ENCODE measurements at places on chromosomes 4 and X. TPM values are rescaled to one million over a fixed set of nuclear protein-coding genes. Genes with fewer than 3 reads are reported as not detected.
A peak's percentile ranks its signal among the peaks of the same experiment; 100 is the strongest.

DNA sequence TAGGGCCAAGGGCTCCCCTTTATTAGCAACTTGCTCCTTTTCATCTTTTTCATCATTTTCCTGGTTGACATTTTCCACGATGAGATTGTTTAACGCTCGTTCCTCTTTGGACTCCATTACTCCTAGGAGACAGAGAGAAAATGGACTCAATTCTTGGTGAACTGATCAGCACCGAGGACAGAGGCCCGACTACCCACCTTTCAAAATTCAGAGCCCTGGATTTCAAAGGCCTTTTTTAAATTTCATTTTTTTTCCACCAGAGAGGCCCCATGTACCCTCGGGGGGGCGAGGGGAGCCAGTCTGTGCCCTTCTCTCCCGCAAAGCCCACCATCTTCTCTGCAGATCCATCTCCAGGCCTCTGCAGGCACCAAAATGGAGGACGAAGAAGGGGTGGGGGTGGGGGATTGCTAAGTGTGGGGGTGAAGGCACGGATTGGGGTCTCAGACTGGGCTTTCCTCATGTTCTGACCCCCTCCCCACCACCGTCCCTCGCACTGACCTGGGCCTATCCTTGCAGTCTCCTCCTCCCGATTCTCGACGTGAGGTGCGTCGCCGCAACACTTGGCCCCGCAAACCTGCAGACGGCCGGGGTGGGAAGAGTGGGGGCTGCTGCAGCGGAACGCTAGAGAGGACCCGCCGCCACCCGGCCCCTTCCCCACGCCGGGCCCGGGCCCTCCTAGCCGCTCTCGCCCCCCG lies 783 bp downstream of the BEX2 start:
- H3K4me1 ChIP-seq, result no peaks in the 10 kb centered on the region
- H3K27me3 ChIP-seq, result no peaks in the 10 kb centered on the region
- H3K27ac ChIP-seq, result no peak overlapping the region
- DNase-seq, result peak; percentile 3
- H3K4me3 ChIP-seq, result peak overlapping the region; percentile 58
- no peaks in the 10 kb centered on the region for H3K36me3 ChIP-seq

DNA sequence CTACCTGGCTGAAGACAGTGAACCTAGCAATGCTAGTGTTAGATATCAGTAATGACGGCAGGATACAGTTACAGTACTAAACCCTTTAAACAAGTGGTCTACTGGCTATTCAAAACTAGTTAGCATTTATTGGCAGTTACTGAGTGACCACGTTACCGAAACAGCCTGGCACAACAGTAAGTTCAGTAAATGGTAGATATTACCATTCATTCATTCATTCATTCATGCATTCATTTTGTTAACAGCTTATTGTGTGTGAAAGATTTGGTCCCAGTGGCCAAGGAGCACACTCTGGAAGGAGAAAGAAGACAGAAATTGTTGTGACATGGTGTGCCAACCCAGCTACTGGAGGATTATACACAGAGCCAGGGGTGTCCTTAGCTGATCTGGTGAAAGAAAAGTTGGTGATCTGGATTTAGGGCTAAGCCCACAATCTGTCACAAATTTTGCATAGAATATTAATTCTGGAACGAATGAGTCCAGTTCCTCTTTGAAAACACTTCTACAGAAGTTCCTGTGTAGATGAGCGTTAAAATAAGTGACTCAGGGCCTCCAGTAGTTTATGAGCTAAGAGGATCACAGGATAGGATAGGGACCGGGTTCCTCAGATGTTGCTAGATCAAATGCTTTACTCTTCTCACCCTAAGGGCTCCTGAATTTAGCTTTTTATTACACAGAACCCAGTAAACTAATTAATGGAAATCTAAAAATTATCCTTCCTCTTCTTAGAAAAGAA lies 179.1 kb downstream of the CBR4 start:
- peaks cover 17% of the 10 kb centered on the region for H3K4me1 ChIP-seq
- no peak for DNase-seq
- no peaks in the 10 kb centered on the region for H3K36me3 ChIP-seq

- no peak overlapping the region for H3K4me3 ChIP-seq
- H3K27me3 ChIP-seq, result no peaks in the 10 kb centered on the region
- no peak for DNase-seq
- no peaks in the 10 kb centered on the region for H3K36me3 ChIP-seq
- no peak overlapping the region for H3K27ac ChIP-seq
- H3K4me1 ChIP-seq, result peaks cover 25% of the 10 kb centered on the region
These were observed 25.2 kb downstream of the NOP14 start for GRCh38 chr4:2937986-2938385.

DNA sequence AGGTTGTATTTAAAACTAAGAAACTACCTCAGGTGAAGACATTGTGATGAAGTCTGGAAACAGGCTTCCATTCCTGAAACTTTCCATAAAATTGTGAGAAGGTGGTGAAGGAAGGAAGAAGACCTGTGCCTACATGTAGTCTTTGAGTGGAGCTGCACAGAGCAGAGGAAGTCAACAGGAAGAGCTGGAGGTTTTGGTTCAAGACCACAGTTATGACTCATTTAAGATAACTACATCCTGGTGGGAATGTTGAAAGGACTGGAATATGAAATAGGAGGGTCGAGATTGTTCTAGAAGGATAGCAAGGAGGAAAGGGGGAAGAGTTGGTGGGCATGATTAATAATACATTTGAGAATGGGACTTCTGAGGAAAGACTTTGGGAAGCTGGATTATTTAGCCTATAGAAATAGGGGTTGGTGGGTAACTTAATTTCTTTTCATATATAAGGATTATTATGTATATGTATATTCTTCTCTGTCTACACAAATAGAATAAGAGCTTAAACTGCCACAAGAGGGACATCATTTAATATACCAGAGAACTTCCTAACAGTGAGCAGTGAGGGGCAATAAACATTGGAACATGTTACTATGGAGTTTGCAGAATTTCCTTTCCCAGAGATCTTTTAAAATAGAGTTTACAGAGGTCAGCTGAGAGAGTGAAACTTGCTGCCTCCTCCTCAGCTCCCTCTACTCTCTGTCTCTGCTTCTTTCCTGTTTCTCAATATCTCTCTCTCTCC lies 23.5 kb downstream of the AWAT2 start:
- H3K27me3 ChIP-seq, result no peaks in the 10 kb centered on the region
- no peak overlapping the region for H3K4me3 ChIP-seq
- no peaks in the 10 kb centered on the region for H3K36me3 ChIP-seq
- DNase-seq, result no peak
- no peaks in the 10 kb centered on the region for H3K4me1 ChIP-seq
- H3K27ac ChIP-seq, result no peak overlapping the region

GRCh38 chrX:155028877-155029291 lies 2.2 kb downstream of the FUNDC2 start:
- no peaks in the 10 kb centered on the region for H3K36me3 ChIP-seq
- no peaks in the 10 kb centered on the region for H3K4me1 ChIP-seq
- H3K4me3 ChIP-seq, result no peak overlapping the region
- H3K27ac ChIP-seq, result peak overlapping the region; percentile 100
- H3K27me3 ChIP-seq, result no peaks in the 10 kb centered on the region

The NWD2 gene
- under 0.01 TPM for total RNA-seq

The SASH3 gene
- total RNA-seq, result 0.67 TPM

The POU4F2 gene
- total RNA-seq, result 0.33 TPM

The SRPX2 gene
- total RNA-seq, result 19.1 TPM
